ENCODE measurements at places on chromosomes 16 and 17.

GRCh38 chr17:61862105-61862574, 1.2 kb downstream of the BRIP1 start:
- no peak for DNase-seq

GRCh38 chr16:51907680-51908079, 639.3 kb downstream of the TOX3 start:
- DNase-seq = no peak

DNA sequence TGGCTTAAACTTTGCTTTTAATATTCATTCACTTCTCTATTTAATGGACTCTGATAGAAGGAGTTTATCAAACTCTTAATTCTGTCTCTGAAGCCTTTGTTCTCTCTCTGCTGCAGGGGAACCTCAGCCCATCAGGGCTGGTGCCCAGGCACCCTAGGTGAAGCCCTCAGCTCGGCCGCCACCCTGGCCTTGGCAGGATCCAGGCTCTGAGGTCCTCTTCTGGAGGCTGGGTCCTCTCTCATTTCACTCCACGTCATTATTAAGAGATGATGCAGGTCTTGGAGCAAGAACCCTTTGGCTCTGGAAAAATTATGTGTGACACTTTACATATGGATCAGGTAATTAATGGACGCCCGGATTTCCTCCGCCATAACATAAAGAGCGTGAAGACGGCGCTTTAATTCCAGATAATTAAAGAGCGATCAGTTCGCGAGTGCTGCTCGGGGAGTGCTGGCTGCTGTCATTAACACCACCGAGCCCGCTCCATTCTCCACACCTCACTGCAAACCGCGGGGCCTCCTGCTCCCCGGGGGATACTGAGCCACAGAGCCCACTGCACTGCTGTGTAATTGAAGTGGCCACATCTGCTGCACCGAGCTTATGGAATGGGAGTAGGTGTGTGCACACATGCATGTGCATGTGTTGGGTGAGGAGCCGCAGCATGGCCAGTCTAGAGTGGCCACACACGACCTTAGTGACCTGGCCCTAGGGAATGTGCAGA, 259.4 kb upstream of the TNRC6C start:
- no peak for DNase-seq

DNA sequence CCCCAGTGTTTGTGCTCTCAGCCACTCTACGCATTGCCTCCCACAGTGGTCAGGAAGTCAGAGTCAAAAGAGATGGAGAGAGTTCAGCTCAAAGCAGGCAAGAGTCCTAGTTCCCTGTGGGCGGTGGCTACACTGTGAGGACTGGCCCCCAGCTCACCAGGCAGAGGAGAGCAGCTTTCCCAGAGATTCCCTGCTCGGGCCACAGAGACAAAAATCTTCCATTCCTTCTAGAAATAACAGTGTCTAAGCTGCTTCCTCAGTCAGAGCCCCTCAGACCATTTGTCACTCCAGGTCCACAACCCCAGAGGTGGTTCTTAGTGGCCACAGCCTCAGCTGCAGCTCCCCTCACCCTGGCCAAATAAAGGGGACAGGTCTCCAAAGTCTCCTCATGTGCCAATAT, 263.0 kb upstream of the RPL38 start:
- no peak for DNase-seq

GRCh38 chr16:10787304-10787703, 31.3 kb downstream of the TVP23A start:
- no peak for DNase-seq

- DNase-seq = no peak
Measured at GRCh38 chr17:7444682-7445618, at the start of gene CHRNB1. TSS of gene CHRNB1 (plus strand) at chr17:7445061. CDS start at chr17:7445128, 67 bp downstream.

DNA sequence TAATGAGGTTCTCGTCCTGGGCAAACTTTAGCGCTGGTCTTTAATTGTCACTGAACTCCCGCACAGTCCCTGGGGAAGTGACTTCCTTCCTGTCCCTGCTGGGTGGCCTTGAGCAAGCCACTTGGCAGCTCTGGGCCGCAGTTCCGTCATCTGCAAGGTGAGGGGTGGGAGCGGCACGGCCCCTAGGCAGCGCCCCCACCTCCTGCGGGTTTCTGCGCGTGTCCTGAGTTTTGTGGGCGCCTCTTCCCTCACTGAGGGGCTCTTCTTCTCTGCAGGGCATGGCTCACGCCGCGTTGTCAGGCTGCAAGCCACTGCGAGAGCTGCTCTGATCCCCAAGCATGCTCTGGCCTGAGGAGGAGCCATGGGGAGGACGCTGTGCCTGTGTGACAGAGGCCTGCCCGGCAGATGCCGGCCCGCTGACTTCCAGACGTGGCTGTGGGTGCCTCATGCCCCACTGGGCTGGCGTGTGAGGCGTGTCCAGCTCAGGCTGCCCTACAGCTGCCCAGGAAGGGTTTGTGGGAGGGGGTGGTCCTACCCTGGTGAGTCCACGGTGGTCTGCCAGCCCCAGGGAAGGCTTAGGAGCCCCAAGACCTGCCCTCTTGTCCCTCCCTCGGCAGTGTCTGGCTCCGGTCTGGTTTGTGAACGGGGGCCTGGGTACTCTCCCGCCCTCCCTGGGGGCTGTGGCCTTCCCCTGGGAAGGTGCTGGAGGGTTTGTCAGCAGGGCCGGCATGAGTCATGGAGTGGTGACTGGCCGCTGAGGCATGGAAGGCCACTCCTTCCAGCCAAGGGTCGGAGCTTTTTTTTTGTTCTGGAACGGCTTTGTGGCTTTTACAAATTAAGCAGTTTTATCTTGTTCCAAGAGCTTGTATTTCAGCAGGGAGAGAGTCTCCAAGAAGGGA, 182.0 kb downstream of the SEC14L1 start:
- no peak for DNase-seq

GRCh38 chr17:82241926-82242697, 13.3 kb downstream of the SLC16A3 start:
- no peak for DNase-seq

DNA sequence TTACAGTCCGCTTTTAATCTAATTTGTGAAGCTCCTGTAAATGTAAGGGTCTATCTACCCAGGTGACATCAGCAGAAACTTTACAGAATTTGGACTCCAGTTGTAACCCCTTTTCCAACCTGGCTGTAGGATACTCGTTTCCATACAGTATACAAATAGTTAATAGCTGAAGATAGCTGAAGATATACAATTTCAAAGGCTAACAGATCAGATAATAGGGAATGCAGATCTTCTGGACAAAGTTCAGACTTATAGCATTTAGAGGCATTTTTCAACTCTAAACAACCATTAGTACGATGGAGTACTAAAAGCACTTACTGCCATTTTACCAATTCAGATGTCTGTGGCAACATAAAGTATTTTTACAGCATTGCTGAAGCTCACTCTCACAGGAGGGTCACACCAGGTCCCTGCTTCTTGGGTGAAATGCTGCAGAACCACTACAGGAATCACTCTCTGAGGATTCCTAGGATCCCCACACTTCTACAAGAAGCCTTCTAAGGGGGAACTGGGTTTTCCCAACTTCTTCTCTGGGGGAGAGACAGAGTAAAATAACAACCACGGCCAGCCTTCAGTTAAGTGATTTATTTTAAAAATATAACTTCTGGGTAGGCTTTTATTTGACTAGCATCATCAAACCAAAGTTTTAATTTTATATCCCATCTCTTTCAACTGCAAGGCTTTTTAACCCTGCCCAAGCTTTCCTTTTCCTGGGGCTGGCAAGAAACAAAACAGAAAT, 2.9 kb downstream of the VEZF1 start:
- no peak for DNase-seq

GRCh38 chr16:4593086-4593485, 21.6 kb downstream of the UBALD1 start:
- no peak for DNase-seq

DNA sequence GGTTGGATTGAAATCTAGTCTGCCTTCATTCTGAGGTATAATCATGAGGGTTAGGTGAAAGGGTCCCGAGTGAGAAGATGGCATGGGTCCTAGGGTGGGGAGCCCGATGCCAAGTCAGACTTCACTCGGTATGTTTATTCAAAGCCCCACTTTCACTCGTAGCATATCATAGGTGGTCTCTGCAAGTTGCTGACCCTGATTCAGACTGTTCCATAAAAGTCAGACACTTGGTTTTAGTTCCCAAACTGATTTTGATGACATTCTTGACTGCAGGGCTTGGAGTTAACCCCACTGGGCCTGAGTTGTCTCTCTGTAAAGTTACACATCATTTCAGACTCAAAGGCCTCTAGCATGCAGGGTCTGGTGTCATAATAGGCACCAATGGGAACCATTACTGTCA, 17.8 kb downstream of the HAPSTR1 start:
- no peak for DNase-seq

- no peak for DNase-seq
Measured at GRCh38 chr16:75206749-75207451, at the start of gene CTRB2. TSS of gene CTRB2 (minus strand) at chr16:75207161. CDS start at chr16:75207141, 20 bp downstream.

DNA sequence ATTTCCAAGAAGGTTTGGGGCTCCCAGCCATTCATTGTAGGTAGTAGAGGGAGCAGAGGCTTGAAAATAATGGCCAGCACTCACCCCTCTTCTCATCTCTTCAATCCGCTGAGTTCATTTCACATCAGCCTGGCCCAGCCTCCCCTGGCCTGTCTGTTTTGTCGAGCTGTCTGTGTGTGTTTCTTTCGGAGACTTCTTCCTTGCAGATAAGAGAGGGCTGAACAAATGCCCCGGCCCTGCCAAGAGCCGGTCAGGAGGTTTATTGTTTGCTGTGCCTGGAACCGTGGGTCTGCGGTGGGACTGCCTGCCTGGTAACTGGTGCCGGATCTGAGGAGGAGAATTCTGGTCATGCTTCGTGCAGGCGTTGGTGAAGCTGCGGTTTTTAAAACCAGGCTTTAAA, 3.4 kb downstream of the VPS4A start:
- DNase-seq = no peak

- no peak for DNase-seq
Measured at GRCh38 chr17:1431631-1432104, 24.4 kb downstream of the CRK start.

DNA sequence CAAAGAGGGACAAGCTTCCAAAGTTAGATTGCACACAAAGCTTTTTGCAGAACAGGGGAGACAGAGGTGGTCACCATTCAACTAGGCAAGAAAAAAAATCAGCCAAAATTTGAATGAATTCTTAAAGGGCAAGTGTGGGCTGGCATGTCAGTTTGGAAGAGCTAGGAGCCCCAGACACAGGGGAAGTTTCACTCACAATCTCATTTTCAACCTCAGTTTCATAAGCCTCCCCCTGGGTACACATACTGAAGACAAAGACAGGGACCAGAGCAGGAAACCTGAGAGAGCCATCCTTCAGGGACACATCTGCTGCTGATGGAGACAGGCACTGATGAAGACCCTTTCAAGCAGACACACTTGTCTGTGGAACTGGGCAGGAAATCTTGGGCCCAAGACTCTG, 106.3 kb upstream of the PSMD7 start:
- DNase-seq = no peak

DNA sequence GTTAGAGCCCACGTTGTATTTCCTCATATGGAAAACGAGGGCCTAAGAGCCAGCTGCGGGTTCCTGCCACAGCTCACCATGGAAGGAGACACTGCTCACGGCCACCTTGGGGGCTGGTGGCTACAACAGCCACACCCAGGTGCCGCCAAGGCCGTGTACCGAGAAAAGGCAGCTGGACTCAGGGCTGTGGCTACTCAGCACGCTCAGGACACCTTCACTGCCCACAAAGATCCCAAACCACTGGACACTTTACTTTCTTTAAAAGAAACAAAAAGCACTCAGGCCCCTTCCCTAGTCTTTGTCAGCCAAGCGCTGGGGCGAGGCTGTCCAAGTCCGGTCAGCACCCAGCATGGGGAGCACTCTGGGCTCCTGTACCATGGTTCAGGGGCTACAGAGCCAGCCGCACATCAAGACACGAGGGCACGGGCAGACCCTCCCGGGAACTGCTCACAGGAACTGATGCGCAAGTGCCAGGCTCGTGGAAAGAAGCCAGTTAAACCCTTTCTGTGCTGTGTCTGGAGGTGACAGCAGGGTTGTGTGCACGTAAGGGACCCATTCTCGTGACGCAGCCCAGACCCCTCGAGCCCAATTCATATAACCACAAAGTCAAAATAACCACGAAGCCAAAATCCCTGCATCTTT, 18.5 kb downstream of the SLC16A3 start:
- DNase-seq = no peak

DNA sequence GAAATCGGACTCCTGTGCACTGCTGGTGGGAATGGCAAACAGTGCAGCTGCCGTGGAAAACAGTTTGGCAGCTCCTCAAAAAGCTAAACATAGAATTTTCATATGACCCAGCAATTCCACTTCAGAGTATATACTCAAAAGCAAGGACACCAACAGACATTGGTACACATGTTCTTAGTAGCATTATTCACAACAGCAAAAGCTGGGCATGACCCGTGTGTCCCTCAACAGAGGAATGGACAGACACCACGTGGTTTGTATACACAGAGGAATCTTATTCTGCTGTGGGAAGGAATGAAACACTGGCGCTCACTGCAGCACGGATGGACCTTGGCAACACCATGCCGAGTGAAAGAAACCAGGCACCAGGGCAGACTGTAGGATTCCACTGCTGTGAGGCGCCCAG, 16.0 kb downstream of the NPTX1 start:
- DNase-seq = no peak

- DNase-seq = no peak
Measured at GRCh38 chr16:26905336-26905735, 161.4 kb upstream of the C16orf82 start.

DNA sequence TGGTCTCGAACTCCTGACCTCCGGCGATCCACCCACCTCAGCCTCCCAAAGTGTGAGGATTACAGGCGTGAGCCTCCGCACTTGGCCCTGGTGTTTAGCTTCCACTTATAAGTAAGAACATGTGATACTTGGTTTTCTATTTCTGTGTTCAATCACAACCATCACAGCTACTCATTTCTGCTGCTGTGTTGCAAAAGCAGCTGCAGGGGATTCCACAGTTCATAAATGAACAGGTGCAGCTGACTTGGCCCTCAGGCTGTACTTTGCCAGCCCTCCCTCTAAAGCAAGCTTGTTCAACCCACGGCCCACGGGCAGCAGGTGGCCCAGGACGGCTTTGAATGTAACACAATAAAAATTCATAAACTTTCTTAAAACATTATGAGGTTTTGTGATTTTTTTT, 79.2 kb downstream of the SLC39A11 start:
- DNase-seq = no peak

GRCh38 chr16:28873543-28874201, 4.6 kb upstream of the ATP2A1 start:
- DNase-seq = no peak

DNA sequence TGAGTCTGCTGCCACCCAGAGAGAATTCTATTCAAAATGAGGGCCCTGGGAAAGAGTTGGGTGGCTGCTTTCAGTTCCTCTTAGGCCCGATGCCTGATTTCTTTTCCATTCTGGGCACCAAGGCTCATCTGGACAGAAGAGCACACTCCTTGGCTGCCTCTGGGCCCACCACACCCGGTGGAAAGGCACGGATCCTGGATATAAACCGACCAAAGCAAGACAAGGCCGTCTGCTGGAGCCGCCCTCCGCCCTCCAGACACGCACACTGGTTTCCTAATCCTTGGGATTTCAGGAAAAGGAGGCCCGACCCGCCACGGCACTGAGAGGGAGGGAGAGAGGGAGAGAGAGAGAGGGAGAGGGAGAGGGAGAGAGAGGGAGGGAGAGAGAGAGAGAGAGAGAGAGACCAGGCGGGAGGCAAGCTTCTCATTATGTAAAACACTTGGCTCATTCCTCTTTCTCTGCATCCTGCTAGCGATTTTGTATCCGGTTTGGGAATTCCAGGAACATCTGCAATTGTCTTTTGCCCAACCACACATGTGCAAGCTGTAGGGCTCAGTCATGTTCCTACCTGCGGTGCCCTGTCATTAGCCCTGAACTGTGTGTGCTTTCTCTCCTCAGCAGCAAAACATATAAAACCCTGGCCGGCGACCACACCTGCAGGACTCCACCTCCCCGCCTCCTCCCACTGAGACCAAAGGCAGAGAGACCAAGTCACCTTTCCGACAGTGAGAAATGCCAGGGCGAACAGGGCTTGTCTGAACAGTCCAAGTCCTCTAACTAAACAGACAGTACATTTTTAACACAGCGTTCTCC, 347.2 kb downstream of the SOX9 start:
- DNase-seq = no peak

Data from NCI-H187 treated with DMSO at 0.1 percent for 48 hours (cell line).